ENCODE measurements at places on chromosomes 7 and 10.

DNA sequence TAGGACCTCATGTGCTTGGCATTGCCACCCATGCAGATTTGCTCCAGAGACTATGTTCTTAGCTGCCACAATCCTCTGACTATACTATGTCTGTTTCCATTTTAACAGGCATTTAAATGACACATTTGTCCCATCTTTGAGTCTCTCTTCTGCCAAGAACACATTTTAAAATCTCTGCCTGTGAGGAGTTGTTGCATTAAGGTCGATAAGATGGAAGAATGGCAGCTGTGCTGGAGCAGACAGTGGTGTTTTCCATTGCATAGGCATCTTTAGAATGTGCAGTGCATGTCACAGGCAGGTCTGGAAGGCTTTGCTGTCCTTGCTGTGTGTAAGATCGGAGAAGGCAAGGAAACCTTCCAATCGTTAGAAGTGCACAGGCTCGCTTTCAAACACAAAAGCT lies 70.9 kb upstream of the CELF2 start:
- DNase-seq = no peak

DNA sequence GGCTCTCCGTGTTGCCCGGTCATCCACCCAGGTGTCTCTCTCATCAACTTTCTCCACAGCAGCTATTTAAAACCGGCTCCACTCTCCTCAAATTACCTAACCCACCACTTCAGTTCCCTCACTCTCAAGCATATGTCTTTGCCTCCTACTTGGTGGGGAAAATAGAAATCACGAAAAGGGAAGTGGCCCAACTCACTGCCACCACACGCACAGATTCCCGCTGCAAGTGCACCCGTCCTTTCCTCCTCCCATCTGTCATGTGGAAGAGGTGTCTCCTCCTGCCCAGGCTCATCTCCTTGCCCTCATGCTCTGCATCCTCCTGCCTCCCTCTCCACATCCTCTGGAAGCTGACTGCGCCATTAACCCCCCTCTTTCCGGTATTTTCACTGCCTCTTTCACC lies 80.8 kb upstream of the MKX start:
- no peak for DNase-seq

GRCh38 chr10:86671985-86672710 lies 3.8 kb downstream of the LDB3 start:
- DNase-seq = no peak

GRCh38 chr10:949446-949845 lies 17.9 kb upstream of the LARP4B start:
- no peak for DNase-seq

DNA sequence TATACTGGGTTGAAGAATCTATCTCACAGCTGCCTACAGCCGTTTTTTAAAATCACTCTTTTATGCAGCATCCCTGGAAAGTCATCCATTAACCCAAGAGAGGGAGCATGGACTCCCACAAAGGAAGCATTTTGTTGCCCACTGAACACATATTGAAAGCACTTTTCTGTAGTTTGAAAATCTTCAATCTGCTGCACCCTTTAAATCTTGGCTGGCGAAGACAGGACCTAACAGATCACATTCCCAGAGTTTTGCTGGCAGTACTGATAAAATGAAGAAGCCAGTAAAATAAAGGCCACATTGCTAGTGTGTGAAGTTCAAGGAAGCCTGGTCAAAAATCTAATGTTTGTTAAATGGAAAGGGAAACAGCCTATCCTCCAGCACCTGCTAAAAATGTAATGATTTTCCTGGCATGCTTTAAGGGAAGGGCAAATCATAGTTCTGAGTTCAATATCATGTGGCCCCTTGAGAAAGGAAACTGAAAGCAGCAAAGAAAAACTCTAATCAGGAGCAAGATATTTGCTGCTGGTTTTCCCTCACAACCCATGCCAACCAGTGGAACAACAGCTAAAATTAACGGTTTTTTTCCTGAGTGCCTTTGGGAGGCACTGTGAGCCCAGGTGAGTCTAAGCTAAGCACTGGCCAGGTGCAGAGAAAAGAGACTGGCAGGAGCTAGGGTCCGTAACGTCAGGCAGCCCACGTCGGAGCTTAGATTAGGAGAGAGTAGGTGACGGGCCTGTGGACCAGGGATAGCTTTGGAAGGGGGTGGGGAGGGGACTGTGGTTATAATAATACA lies 97.9 kb upstream of the PALS2 start:
- no peak for DNase-seq

DNA sequence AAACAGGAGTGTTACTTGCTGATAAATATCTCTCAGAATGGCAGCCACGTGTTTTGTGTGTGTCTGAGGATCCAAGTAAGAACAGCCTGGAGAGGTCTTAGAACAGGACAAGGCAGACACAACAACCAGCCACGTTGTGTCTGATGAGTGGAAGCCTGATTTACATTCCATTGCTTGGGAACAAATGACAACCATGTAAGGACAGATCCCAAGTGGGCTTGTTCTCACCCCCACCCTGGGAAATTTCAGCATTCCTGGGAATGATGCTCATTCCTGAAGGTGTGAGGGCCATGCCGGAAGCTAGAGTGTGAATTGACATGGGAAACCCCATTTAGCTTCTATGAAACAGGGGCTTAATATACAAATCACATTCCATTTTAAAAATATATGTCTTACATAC lies 35.9 kb downstream of the IL6 start:
- no peak for DNase-seq

DNA sequence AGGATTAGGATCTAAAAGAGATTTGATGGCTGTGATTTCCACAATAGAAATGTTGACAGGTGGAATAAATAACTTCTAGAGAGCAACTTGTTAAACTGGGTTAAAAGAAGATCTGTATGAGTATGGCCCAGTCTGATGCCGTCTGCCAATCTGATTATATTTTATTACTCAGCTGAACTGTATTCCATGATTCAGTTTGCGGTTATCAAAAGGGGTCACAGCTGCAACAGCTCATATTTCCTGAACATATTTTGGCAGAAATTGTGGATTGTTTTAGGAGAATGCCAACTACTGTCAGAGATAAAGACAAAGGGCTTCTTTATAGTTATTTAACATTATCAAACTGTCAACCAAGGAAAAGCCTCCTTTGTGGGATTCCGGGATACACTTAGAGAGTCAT lies 244.8 kb upstream of the MINDY3 start:
- DNase-seq = no peak

DNA sequence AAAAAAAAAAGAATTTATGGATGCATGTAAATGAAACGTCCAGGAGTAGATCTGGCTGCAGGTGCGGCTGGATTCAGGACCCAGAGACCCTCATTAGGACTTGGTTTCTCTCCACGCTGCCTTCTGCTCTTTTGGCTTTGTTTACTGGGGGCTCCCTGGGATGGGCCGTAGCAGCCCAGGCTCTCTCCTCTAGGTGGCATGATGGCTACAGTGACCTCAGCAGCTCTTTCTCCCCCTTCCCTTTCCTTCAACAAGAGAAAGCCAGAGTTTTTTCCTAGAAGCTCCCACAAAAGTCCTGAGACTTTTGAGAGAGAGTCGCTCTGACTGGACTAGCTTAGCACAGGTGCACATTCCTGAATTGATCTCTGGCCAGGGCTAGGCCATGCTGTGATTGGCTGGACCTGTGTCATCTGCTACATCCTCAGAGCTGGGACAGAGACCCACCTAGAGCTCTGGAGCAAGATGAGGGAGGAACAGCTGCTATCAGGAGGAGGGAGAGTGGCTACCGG lies 67.8 kb upstream of the PDCD4 start:
- peak; percentile 68 for DNase-seq

- peak; percentile 74 for DNase-seq
Measured at GRCh38 chr10:96395931-96396877, 37.4 kb upstream of the OPALIN start.

DNA sequence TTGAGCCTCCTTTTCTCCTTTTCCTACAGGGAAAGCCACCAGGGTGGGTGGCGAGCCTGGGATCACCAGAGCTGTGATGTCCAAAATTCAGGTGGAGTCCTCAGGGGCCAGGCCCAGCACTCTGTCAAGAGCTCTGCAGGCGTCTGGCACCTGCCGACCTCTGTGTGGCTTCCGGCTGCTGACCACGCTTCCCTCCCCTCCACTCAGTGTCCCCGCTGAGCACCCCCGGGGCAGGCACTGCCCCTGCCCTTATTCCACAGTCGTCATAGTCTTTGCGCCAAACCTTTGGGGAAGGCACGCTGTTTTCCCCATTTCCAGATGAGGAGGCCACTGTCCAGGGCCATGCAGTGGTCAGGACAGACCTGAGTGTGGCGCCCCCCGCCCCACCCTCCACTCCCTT lies 7.5 kb downstream of the MTG1 start:
- DNase-seq = no peak

GRCh38 chr7:142598297-142598696 lies 151.0 kb upstream of the PRSS1 start:
- no peak for DNase-seq

GRCh38 chr7:98922392-98923187 lies 44.3 kb downstream of the TRRAP start:
- no peak for DNase-seq

DNA sequence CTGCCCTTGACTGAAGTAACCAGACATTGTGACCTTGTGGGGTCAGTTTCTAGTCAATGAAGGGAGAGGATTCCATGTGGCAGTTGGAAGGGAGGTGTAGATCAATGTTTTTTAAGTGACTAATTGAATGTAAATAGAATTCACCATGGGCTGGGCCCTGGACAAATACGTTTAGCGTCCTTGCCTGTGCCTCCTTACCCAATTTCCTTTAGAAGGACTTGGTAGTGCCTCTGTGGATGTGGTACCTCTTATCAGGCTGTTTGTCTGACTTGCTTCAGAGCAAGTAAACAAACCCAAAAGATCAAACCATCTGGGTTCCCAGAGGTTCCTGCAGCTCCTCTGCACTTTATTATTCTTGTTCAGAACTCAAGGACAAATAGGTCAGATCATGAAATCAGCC lies 4.3 kb upstream of the KAT6B start:
- DNase-seq = no peak

GRCh38 chr10:1476455-1476803 lies 260.9 kb downstream of the ADARB2 start:
- no peak for DNase-seq

- no peak for DNase-seq
Measured at GRCh38 chr7:107613948-107614347, 33.9 kb downstream of the BCAP29 start.

DNA sequence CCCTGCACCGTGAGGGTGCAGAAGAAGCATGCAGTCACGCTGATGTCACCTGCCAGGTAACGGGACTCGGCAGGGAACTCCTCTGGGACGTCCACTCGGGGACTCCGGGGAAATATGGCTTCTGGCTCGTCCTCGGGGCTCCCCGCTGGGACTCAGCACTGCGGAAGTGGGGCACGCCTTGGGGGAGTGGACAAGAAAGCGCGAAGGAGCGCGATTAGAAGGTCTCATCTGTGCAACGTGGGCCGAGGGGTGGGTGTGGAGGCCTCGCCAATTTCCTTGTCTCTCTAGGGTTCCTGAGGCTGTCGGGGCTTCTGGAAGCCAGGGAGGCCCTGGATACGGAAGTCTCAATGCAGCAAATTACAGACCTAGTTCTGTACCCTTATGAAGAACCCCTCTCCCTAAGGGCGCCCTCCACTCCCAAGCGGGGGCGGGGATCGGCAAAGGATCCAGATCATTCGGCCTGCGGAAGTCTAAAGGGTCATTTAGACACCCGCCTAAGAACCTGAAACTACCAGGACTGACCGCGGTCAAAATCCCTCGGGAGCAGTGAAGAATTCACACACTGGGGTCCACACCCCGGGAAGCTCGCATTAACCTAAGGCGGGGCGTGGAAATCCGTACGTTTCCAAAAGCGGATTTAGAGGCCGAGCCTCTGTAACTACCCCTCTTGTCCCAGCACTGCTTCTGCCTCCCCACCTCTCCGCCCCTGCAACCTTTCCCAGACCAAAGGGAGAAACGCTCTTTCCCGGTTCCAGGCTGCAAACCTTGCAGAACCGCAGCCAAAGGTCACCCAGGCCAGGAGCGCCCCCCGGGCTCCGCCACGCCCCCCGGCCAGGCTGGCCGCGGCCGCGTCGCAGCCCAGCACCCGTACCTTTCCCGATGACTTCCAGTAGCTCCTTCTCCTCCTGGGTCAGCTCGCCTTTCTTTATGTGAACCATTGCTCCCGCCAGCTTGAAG lies 640 bp downstream of the ANKMY2 start:
- peak; percentile 68 for DNase-seq

DNA sequence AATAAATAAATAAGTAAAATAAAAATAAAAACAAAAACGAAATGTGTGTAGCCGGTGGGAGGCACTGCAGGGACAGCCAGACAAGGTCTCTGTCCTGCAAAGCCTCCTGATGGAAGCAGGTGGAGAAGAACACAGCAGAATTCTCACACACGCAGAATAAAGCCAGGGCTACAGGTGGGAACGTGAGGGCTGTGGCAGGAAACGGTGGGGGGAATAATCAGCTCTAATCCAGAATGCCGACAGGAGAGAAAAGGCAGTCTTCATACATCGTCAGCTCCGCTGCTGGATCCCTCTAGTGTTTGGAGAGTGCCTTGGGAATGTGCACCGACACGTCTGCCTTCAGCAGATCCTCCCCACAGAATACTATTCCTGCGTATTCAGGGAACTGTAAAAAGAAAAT lies 6.8 kb upstream of the SNX8 start:
- DNase-seq = no peak

DNA sequence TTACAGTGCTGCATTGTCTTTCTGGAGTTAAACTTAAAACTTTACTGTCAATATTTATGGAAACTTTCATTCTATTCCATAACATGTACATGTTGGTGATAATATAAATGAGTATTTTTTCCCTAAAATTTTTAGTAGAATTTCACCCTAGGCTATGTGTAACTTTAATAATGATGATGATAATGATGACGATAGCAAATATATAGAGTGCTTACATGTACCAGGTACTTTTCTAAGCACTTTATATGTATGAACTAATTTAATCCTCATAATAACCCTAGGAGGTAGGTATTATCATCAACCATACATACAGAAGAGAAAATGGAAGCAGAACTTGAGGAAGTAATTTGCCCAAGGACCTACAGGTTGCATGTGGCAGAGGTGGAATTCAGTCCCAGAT lies 85.6 kb downstream of the LRRTM3 start:
- no peak for DNase-seq

DNA sequence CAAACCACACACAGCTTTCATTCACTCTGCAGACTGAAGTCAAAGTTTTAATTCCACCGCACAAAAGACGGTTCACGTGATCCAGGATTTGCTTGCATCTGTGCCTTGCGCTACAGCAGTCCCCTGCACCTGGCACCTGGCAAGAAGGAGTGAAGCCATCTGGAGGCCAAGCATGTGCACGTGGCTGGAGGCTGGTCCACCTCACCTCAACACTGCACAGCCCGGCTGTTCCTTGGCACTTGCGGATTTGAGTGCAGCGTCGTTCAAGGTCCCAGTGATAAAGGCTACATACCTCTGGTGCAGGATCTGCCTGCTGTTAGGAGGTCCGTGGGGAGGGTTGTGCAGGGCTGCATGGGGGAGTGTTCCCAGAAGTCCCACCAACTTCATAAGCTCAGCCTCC lies 248.5 kb upstream of the GRB10 start:
- peak; percentile 27 for DNase-seq

- peak; percentile 53 for DNase-seq
Measured at GRCh38 chr7:156473476-156474240, 166.9 kb upstream of the RNF32 start.

- DNase-seq = no peak
Measured at GRCh38 chr7:82851121-82851520, 311.6 kb downstream of the PCLO start.
